SK-N-SH (cell line): ENCODE measurements at places on chromosomes 6 and 20. TPM values are rescaled to one million over a fixed set of nuclear protein-coding genes. Genes with fewer than 3 reads are reported as not detected.
A peak's percentile ranks its signal among the peaks of the same experiment; 100 is the strongest.

RAB5IF gene
- polyA plus RNA-seq = 91.1 and 108 TPM in 2 replicates

DNA sequence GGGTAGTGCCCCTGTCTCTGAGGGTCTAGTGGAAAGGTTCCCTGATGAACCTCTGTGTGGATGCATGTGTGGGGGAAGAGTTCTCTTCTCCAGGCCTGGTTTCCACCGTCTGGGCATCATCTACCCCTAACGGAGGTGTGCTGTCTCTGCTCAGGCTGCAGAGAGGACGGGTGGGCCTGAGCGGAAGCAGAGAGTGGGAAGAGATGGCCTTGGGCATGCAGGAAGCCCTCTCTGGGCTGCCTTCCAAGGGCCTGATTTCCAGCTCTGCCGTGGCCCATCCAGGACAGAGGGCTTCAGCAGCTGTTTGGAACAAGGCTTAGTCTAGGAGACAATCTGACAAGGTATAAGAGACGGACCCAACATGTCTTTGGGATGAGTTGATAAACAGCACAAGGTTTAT, 220.1 kb upstream of the DTNBP1 start:
- peak; percentile 52 for DNase-seq

DNA sequence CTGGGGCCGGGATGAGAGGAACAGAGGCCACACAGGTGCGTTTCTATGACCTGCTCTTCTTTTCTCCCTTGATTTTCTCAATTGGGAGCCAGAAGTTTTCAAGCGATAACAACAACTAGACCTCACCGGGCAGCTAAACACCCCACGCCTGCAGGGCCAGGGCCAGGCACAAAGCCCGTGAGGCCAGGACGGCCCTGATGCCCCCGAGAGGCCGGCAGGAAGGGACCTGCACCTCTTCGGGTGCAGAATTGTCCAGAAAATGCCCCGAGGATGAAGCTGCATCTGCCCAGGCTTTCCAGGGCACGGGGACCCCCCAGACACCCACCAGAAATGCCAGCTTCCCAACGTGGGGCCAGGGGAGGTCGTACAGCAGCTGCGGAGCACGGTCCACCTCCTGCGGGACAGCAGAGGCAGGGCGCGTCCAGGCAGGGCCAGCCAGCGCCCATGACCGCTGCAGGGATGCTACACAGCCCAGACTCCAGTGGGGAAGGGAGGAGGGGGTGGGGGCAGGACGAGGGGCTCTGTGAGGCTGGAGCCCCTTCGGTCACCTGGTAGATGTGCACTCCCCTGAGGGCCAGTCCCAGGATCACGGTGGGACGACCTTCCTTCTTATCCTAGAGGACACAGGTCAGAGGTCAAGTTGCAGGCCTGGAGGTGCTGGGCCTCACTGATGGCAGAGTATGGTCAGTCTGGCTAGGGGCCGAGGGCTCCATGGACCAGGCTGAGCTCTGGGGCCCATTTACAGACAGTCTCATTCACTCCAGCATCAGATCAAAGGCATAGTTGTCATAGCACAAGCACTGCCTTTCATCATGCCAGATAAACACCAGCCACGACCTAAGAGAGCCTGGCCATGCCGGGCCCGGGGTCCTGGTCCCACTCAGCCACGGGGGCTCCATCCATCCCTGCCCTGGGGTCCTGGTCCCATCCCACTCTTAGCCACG, 16.4 kb downstream of the FRMD1 start:
- DNase-seq = no peak

DNA sequence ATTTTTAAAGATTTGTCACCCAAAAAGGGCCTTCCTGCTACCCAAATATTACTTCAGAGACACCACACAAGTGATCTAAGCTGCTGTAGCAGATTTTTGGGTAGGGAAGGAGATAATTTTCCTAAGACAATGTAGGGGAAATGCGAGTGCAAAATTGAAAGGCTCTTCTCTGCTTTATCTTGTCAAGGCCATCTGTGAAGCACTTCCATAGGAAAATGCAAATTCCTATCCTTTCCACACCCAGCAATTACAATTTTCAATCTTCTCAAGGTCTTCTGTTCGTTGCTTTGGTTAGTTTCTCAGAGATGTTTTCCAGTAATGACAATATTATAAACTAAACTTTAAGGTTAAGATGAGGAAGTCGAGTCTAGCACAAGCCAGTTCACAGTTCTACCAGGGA, 53.4 kb downstream of the HDGFL1 start:
- no peak for DNase-seq

DNA sequence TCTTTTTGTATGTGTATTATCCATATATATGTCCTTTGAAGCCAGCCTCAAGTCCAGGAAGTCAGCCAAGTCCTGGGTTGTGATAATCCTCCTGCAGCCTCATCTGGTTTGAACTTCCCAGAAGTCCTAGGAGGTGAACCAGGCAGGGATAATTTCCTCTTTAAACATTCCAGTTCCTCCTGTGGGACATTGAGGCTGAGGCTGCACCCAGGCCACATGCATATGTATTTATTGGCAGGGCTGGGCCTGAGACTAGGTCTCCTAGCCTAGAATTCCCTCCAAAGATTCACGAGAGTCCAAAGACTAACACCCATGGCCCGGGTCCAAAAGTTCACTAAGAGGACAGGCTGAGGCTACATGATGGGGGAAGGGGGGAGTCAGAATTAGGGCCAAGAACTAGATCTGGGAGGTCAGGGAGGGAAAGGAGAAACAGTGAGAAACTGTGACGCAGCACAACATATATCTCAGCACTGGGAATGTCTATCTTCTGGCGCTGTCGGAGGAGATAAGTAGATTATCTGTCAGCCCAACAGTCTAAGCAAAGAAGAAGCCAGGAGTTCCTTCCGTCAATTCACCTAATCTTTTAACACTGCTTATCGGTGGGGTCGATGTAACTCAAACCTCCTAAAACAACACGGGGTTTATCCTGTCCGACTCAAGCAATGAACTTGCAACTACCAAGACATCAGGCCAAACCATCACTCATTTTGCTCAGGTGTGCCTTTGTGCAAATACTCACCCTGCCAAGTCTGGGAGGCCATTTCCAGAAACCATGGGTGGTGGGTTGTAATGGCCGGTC, 43.3 kb downstream of the SNX5 start:
- no peak for DNase-seq

GRCh38 chr20:38159957-38160756, 4.9 kb downstream of the TGM2 start:
- DNase-seq = no peak

RPL7L1 gene
- polyA plus RNA-seq = 22.1 and 28.7 TPM in 2 replicates

DNA sequence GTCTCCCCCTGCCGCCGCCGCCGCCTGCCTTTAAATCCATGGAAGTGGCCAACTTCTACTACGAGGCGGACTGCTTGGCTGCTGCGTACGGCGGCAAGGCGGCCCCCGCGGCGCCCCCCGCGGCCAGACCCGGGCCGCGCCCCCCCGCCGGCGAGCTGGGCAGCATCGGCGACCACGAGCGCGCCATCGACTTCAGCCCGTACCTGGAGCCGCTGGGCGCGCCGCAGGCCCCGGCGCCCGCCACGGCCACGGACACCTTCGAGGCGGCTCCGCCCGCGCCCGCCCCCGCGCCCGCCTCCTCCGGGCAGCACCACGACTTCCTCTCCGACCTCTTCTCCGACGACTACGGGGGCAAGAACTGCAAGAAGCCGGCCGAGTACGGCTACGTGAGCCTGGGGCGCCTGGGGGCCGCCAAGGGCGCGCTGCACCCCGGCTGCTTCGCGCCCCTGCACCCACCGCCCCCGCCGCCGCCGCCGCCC, 474 bp downstream of the CEBPB start:
- no peak for DNase-seq

CPXM1 gene
- polyA plus RNA-seq = 58.3 and 99.9 TPM in 2 replicates

LST1 gene
- polyA plus RNA-seq = not detected in 2 replicates

- DNase-seq = no peak
Observed at GRCh38 chr6:15914553-15914952, 214.3 kb upstream of the MYLIP start.

DNA sequence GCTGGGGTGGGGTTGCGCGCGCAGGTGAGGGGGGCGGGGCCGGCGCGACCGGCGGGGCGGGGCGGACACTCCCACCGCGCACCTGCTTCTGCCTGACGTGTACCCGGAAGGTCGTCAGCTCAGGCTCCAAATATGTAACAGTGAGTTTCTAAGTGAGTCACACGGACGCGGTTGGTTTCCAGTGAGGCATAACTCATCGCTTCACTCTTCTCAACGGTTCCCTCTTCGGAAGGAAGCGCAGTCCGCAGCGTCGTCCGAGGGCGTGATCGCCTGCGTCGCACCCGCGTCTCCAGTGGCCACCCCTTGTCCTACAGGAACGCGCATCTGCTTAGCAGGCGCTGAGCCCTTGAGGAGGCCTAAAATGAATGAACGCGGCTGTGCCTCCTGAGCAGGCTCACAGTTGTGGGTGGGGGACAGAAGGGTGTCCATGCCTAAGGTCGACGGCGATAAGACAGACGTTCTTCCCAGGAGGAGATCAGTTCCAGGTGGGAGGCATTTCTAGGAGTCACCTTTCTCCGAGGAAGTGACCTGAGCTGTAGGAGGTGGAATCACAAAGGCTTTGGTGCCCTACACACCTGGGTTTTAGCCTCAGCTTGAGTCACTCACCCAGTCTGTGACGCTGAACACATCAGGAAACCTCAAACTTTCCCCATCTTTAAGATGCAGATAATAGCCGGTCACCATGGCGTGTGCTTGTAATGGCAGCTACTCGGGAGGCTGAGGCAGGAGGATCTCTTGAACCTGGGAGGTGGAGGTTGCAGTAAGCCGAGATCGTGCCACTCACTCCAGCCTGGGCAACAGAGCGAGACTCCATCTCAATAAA, 50.9 kb upstream of the EZR start:
- DNase-seq = no peak

GRCh38 chr6:89172131-89172530, 26.3 kb downstream of the PM20D2 start:
- DNase-seq = no peak

PDYN gene
- polyA plus RNA-seq = not detected in 2 replicates
